ENCODE measurements at places on chromosomes 6 and 20. TPM values are rescaled to one million over a fixed set of nuclear protein-coding genes. Genes with fewer than 3 reads are reported as not detected.

The CDH4 gene
- total RNA-seq = 0.13 TPM

The CDC25B gene
- 294 TPM for total RNA-seq

The HSPA12B gene
- total RNA-seq = not detected

The FGD2 gene
- 12.1 TPM for total RNA-seq

The MDFI gene
- not detected for total RNA-seq
